ENCODE measurements at places on chromosomes 11 and 22.

DNA sequence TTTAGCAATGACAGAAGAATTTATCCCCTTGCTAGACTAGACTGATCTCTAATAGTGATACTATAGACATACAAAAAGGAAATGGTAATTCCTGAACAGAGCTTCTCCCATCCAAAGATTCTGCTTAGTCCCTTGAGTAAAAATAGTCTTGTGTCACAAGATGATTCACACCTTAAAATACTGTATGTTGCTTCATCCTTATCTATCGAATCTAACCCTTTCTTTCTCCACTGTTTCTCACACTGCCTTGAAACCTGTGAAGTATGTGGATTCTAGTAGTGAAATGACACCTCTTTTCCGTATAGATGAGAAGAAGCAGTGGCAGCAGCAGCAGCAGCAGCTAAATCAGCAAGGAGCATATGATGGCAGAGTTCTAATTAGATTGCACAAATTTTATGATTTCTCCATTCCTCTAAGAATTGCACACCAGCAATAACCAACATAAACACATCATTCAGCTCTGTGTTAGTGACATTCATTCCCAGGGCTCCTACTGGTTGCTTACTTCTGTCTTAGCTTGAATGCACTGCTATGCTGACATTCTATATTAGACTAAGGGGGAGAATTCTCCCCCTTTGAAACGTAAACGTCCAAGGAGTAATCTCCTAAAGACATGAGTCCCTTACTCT is 14.6 kb downstream of the KCNA4 start:
- no peak for DNase-seq

DNA sequence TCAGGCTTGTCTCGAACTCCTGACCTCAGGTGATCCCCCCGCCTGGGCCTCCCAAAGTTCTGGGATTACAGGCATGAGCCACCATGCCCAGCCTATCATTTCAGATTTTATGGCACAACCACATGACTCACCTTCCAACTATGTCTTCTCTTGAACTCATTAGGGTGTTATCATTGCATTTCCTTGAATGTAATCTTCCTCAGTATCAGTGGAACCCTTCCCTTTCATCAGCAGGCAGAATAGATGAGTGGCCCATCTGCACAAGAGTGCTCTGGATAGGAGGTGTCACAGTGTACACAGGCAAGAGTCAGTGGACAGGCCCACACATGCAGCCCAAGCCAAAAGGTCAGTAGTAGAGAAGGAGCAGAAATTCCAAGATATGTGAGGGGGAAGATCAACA is 29.1 kb upstream of the AQP11 start:
- DNase-seq: no peak

DNA sequence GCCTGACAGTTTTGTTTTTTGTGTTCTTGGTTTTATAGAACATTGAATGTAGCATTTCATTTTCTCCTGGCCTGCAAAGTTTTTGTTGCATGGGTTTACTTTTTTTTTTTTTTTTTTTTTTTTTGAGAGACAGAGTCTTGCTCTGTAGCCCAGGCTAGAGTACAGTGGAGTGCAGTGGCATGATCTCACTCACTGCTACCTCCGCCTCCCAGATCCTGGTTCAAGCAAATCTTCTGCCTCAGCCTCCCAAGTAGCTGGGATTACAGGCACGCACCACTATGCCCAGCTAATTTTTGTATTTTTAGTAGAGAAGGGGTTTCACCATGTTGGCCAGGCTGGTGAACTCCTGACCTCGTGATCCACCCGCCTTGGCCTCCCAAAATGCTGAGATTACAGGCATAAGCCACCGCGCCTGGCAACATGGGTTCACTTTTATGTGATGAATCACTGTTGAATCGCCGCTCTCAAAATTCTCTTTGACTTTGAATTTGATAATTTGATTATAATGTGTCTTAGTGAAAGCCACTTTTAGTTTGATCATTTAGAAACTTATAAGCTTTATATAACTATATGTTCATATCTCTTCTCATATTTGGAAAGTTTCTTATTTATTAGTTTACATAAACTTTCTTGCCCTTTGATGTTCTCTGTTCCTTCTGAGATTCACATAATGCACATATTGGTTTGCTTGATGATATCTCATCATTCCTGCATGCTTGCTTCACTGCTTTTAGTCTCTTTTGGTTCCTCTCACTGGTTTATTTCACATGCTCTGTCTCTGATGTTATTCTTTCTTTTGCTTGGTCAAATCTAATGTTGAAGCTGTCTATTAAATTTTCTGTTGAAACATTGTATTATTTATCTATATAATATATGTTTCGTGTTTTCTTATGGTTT is 589.0 kb upstream of the CNTN5 start:
- no peak for DNase-seq

DNA sequence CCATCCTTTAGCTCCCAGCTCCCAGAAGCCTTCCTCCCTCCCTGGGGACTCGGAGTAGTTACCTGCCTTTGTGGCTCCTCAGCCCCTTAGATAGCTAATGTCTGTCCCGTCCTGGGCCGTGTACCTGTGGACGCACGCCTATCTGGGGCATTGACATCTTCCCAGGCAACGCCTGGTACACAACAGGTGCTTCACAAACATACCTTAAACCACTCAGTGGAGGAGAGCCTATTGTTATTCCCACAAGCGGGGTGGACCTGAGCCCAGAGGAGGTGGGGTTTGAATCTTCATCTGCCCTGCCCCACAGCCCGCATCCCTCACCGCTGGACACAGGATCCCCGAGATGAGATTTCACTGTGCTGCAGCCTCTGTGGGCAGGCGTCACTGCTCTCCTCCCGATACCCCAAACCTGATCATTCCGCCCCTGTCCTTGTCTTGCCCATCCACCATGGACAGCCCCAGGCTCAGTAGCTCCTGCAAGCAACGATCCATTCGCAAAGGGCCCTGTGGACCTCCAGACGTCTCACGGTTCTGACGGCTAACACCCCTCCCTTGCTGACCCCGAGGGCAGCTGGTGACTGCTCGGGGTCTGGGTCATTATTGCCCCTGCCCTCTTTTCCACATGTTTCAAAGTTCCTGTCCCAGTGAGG is 73.8 kb upstream of the SHISAL1 start:
- no peak for DNase-seq

DNA sequence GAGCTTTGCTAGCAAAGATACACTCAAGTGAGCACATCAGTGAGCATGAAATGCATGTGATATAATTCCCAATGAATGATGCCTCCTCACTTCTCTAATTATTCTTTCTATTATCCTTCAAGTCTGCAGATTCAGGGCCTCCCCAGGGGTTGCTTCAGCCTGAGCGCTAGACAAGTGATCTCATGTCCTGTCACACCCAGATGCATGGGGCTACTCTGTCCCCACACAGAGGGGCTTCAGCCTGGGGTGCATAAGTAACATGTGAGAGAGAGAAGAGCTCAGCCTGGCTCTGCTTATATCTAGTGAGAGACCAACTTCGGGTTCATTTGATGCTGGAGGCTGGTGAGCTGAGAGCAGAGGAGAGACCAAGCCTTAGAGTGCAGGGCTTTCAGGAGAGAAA is 85.2 kb downstream of the VPREB1 start:
- no peak for DNase-seq

DNA sequence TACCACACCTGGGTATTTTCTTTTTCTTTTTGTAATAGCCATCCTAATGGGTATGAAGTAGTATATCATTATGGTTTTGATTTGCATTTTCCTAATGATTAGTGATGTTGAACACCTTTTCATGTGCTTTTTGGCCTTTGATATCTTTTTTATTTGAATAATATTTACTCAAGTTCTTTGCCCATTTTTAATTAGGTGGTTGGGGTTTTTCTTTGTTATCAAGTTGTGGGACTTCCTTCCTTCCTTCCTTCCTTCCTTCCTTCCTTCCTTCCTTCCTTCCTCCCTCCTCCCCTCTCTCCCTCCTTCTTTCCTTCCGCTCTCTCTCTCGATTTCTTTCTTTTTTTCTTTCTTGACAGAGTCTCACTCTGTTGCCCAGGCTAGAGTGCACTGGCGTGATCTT is 75.0 kb upstream of the PDGFD start:
- DNase-seq: no peak

DNA sequence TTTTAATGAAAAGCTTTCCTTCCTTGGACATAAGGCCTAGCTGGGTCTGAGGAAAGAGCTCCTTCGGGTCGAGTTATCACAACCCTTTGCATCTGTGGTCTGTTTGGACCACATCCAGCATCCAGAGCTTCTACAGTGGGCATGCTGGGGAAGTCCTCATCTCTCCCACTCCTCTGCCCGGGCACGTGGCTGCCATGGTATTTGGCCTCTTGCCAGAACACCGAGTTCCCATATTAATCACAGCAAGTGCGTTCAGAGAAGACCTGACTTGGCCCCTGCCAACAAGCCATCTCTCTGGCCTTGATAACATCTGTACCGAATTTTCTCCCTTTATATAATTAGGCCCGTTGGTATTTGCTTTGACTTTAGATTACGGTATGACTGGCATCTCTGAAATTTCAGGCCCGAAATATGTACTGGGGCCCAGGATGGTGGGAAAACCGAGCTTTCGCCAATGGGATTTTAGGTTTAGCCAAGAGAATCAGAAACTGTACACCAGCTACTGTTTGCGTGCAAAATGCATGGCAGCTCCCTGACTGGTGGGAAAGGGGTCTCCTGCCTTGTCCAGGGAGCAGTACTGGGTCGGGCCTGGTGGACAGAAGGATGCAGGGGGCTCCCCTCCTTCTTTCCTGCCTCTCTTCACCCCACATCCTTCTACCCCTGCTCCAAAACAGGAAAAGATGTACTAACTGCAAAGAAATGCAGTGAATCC is 90.0 kb downstream of the MICAL2 start:
- peak; percentile 78 for DNase-seq

DNA sequence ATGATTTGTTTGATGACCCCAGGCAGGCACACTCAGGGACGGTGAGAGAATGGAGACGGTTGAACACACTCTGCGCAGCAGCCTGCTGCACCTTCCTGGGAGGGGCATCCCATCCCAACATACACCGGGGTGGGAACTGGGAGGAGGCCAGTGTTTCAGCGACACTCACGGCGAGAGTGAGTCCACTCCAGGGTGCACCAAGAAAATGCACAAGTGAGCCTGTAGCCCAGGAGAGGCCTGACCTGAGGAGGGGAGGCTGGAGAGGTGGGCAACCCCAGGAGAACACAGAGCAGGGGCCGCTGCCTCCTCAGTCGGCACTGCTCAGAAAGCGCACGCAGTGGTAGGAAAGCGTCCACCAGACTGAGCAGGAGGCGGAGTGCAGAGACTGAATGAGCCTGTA is 54.5 kb downstream of the IGF2 start:
- no peak for DNase-seq

DNA sequence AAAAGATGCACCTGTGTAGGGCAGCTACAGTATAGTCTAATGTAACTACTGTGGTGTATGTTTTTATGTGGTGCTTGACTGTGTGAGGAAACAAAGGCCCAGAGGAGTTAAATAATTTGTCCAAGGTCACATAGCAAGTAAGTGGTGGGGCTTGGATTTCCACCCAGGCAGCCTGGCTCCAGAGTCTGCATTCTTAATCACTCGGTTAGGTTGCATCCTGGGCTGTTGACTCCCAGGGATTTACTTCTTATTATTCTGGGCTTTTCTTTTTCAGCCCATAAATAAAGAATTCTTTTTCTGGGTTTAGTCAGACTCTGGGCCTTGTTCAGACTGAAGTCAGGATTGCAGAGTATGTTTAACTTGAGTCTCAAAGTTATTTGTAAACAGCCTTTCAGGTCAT is 82.1 kb downstream of the ARHGAP42 start:
- DNase-seq: no peak

DNA sequence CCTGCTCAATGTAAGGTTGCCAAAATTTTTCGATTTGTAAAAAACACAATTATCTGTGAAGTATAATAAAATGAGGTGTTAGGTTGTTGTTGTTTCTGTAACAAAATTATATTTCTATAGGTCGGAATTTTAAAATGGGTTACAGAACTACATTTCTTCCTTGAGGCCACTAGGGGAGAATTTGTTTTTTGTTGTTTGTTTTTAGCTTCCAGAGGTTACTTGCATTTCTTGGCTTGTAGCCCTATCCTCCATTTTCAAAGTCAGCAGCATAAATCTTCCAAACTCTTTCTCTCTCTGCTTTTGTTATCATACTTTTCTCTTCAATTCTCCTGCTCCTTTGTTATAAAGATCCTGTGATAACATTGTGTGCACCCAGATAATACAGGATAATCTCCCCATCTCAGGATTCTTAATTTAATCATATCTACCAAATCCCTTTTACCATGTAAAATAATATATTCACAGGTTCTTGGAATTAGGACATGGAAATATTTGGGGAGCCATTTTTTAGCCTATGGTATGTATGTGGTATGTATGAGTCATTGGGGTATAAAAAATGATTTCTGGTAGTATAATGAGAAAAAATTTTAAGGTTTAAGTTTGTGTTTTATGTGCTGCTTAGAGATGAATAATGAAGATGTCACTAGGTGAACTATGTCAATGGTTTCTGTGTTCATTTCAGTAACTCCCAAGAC is 9.4 kb upstream of the PATL1 start:
- DNase-seq: no peak

GRCh38 chr11:111231836-111232235 is 13.7 kb upstream of the POU2AF2 start:
- peak; percentile 4 for DNase-seq

DNA sequence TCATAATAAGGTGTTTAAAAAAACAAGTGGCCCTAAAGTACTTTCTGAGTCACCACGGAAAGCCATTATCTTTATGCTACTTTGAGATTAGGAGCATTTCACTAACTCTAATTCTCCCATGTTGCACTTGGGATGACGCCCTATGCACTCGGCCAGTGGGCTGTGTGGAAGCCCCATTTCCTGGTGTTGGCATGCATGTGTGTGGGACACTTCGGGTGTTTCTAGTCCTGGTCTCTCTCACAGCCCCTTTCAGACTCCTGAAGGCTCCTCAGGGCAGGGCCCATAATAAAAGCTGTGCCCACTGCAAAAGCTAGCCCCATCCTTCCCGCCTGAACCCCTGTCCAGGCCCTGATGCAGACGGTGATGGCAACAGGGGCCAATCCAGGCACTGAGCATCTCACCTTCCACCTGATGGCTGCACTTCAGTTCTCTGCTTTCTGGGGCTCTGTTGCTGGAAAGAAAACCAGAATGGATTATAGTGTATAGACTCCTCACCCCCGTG is 14.9 kb upstream of the FXYD2 start:
- DNase-seq: no peak

DNA sequence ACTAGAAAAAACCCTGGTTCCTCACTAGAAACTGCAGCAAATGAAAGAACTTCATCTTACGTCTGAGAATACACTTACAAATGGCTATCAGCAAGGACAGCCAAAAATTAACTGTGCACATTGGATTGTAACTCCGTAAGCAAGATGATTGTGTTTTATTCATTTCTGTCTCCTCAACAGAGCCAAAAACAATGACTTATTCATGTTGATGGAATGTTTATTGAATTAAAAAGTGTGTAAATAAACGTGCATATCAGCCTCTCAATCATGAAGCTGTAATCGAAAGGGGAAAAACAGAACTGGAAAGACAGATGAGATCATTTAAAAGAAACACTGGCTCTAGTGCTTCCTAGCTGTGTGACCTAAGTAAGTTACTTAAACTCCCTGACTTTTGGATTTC is 307.5 kb upstream of the ZC3H12C start:
- no peak for DNase-seq

- no peak for DNase-seq
Measured at GRCh38 chr22:43994416-43994815, 29.7 kb upstream of the PARVB start.

- DNase-seq: no peak
Measured at GRCh38 chr11:12731841-12732336, 57.7 kb downstream of the TEAD1 start.

- no peak for DNase-seq
Measured at GRCh38 chr11:125200441-125200840, 35.9 kb downstream of the PKNOX2 start.

GRCh38 chr22:42272431-42272999 is 2.1 kb upstream of the TCF20 start:
- no peak for DNase-seq

- DNase-seq: no peak
Measured at GRCh38 chr11:94084164-94084563, 44.5 kb upstream of the PANX1 start.

GRCh38 chr11:8867931-8868631 is 42.9 kb upstream of the AKIP1 start:
- no peak for DNase-seq
